Common myeloid progenitor, CD34-positive (primary cell): ENCODE measurements at places on chromosomes 5 and 9.
A peak's percentile ranks its signal among the peaks of the same experiment; 100 is the strongest.

DNA sequence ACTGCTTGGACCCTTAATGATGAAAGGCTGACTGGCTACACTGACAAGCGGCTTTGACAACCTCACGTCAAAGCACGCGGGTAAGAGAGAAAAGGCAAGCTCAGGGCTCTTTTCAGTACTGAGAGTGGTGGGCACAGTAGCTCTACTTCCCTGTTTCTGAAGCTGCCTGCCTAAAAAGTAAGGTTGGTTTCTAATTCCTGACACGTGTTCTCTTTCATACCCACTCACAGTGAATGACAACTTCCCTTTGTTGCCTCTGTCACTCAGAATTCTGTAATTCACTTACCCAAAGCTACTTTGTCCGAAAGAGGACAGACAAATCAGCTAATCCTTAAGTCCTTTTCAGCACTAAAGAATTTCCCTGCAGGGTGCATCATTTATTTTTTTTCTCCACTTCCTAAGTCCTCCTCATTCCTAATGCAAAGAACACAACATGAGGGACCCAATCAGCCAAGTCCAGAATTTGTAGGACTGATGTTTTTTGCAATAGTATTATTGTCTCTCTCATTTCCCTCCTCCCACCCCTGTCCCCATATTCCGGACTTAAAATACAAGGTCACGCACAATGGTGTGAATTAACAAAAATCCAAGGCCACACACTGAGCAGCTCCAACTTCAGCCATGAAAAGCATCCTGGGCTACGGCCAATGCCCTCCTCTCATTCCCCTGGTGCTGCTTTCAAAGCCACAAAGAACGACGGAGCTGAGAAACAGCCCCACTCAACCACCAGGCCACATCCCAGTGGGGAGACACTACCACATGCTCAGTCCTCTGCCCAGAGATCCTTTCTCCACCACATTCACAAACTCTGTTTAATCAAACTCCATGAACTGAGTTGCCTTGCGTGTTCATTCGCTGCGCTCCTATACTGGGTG lies 221.0 kb downstream of the TSSK1B start:
- no peaks in the 10 kb centered on the region for H3K27me3 ChIP-seq
- H3K27ac ChIP-seq = no peak overlapping the region
- H3K36me3 ChIP-seq = no peaks in the 10 kb centered on the region
- no peaks in the 10 kb centered on the region for H3K4me1 ChIP-seq

- H3K27ac ChIP-seq = no peak overlapping the region
- DNase-seq = no peak
- H3K36me3 ChIP-seq = peaks cover 32% of the 10 kb centered on the region
- H3K4me3 ChIP-seq = no peak overlapping the region
- no peaks in the 10 kb centered on the region for H3K27me3 ChIP-seq
Measured at GRCh38 chr5:55345327-55345726, 37.5 kb downstream of the MTREX start.

DNA sequence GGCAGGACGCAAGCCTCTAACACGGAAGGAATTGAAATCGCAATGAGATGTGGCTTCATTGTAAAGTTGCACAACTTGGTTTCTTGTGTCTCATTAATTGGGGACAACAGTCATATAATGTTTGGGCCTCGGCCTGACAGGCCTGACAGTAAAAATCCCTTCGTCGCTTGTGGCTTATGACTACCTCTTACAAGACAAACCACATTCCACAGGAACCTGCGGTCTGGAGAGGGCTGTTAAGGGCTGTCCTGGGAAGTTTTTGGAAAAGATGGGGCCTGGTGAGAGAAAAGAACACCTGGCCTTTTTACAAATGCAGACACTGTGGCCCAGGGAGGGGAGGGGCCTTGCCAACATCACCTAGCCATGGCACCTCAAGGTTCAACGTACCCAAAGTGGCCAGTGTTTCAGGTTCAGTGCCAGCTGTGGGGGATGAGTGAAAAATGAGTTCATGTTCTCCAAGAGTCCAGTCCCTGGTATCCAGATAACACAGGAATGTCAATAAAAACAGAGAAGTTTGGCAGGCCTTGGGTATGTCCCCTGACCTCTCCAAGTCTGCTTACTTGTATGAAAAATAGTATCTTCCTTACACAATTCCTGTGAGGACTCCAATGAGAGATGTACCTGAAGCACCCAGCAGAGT lies 22.2 kb downstream of the SHB start:
- H3K27me3 ChIP-seq = no peaks in the 10 kb centered on the region
- DNase-seq = no peak
- H3K4me3 ChIP-seq = no peak overlapping the region
- H3K27ac ChIP-seq = no peak overlapping the region
- peaks cover 9% of the 10 kb centered on the region for H3K4me1 ChIP-seq

GRCh38 chr5:91343916-91344315 lies 39.2 kb downstream of the ARRDC3 start:
- no peaks in the 10 kb centered on the region for H3K27me3 ChIP-seq
- no peaks in the 10 kb centered on the region for H3K4me1 ChIP-seq
- no peak overlapping the region for H3K4me3 ChIP-seq
- H3K27ac ChIP-seq = no peak overlapping the region
- no peak for DNase-seq

DNA sequence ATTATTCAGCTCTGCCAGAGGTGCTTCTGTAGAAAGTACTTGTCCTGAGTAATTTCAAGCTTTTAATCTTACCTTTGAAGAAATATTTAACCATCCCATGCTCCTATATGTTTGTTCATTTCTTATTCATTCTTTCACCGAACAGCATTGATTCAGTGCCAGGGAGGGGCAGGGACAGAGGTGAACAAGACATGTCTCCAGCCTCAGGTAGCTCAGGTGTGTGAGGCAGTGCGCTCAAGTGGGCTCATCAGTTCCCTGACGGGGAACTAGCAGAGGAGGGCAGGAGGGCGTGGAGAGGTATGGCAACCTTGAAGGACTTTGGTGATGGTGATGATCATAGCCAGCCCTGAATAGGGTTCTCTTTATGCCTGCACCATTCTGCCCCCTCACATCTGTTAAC lies 25.9 kb downstream of the ERGIC1 start:
- DNase-seq = no peak
- H3K27me3 ChIP-seq = no peaks in the 10 kb centered on the region
- H3K4me3 ChIP-seq = no peak overlapping the region
- H3K36me3 ChIP-seq = peaks cover 42% of the 10 kb centered on the region
- peak overlapping the region; percentile 8 for H3K27ac ChIP-seq
